ENCODE measurements at places on chromosomes 11 and 22.

GRCh38 chr11:101445761-101446160 lies 138.0 kb downstream of the TRPC6 start:
- DNase-seq, result no peak

- no peak for DNase-seq
Measured at GRCh38 chr22:40137132-40137531, 40.6 kb upstream of the TNRC6B start.

GRCh38 chr11:126355926-126356897 lies 726 bp downstream of the ST3GAL4 start:
- no peak for DNase-seq

- no peak for DNase-seq
Measured at GRCh38 chr11:126805870-126806269, 194.7 kb downstream of the KIRREL3 start.

DNA sequence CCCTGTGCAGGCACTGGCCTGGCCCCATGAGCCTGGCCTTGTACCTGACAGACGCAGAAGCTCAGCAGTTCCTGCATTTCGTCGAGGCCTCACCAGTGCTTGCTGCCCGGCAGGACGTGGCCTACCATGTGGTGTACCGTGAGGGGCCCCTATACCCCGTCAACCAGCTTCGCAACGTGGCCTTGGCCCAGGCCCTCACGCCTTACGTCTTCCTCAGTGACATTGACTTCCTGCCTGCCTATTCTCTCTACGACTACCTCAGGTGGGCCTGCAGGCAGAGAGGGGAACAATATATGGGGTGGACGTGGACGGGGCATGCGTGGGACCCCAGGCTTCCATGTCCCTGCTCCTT lies 4.9 kb downstream of the LARGE2 start:
- DNase-seq, result no peak

- DNase-seq, result peak; percentile 66
Measured at GRCh38 chr11:66568124-66568916, at the start of gene CTSF. TSS of gene CTSF (minus strand) at chr11:66568606. CDS start at chr11:66568486, 120 bp downstream.

DNA sequence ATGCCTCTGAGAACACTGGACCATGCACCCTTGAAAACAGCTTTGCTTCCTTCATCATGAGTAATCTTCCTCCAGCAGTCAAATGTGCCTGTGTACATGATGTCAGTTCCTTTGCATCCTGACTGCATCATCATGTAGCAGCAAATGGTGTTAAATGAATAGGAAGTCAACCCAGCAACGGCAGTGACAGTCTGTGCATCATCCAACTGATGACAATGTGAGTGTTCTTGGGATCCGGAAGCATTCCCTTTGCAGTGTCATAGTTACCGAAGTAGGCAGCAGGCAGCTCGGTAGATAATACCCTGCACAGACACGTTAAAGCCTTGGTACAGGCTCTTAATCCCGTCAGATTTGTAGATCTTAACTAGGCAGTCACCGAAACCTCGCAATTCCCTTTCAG lies 2.5 kb downstream of the WBP2NL start:
- no peak for DNase-seq

DNA sequence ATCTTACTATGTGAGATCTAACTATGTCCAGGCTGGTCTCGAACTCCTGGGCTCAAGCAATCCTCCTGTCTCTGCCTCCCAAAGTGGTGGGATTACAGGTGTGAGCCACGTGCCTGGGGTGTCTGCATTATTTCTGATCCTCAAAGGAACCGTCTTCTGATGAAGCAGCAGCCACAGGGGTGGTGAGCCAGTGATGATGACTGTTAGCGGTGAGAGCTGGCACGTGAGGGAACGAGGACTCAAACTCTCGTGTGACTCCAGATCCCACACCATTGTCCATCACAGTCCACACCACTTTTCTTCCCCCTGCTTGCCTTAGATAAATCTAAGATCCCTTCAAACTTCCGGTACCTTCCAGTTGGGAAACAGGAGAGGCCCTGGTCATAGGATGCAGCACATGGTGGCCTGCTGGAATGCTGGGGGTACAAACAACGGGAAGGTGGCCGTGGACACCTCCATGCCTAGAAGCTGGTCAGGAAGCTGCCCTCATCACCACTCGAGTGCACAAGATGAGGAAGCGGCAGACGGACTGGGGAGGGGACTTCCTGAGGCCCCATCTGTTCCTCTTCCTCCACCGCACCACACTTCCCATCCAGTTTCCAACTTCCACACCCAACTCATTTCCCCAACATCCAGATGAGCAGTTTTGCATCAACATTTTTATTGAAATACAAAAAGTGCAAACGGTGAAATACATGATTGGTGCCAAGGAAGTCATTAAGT lies 23.8 kb downstream of the ARHGAP1 start:
- DNase-seq, result no peak

- no peak for DNase-seq
Measured at GRCh38 chr11:128411812-128412211, 175.5 kb downstream of the ETS1 start.

- DNase-seq, result no peak
Measured at GRCh38 chr11:1035577-1036283, 788 bp downstream of the MUC6 start.

DNA sequence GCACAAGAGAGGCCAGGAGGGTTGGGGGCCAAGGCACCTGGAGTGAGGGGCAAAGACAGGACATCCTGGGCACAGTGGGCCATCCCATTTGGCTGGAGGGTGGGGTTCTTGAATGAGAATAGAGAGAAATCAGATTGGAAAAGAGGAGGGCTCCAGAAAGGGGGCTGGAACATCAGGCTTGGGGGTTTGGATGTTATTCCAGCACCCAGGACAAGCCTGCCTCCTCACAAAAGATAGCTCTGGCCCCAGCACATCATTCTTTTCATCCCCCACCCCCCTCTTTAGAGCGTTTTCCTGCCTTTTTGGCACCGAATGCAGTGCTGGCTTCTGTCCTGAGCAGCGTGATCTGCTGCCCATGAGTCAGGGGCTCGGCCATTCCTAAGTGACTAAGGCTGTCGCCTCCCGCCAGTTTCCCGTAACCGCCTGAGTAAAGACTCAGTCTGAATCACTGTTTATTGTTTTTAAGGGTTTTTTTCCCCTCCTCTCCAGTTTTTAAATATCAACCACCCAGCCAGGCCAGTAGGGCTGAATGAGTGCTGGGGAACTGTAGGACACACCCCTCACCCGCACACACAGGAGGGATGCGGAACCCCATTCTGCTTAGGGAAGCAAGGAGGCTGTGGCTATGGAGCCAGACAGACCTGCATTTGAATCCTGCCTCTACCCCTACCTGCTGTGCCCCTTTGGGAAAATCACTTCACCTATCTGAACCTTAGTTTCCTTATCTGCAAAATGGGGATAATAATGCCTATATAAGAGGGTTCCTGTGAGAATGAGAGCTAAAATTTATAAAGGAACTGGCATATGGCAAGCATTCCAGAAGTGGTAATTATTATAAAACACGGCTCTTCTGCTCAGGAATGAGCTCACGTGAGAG lies 32.4 kb upstream of the NAV2 start:
- DNase-seq, result no peak

- no peak for DNase-seq
Measured at GRCh38 chr11:34176751-34177209, 71.4 kb downstream of the NAT10 start.

- DNase-seq, result no peak
Measured at GRCh38 chr11:92211576-92212167, 12.9 kb upstream of the FAT3 start.

DNA sequence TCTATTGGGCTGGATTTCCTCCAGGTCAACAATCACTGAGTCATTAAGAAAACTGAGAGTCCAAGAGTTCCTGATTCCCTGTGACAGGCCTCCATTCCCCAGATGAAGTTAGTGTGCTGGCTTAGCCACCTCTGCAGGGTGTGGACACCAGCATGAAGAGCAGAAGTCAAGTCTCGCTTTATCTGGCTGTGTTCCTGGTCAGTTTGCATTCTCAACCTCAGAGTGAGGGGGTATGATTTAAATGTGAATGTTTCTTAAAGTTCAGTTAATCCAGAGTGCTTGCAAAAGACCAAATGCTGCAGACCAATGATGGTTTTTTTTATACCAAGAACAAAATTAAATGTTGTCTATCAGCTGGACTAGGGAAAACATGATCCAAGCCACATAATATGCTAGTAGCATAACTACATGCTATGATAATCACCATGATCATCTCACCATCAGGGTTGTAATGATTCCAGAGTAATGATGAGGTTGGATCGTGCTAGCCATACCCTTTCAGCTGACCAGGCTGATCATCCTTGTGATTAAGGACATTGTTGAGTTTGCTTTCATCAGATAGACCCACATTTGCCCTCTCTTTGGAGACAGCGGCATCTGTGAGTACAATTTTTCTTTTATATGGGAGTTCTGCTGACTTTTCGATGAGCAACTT lies 145.8 kb upstream of the ARHGAP20 start:
- no peak for DNase-seq

GRCh38 chr11:46281371-46281831 lies 3.9 kb downstream of the CREB3L1 start:
- DNase-seq, result no peak

DNA sequence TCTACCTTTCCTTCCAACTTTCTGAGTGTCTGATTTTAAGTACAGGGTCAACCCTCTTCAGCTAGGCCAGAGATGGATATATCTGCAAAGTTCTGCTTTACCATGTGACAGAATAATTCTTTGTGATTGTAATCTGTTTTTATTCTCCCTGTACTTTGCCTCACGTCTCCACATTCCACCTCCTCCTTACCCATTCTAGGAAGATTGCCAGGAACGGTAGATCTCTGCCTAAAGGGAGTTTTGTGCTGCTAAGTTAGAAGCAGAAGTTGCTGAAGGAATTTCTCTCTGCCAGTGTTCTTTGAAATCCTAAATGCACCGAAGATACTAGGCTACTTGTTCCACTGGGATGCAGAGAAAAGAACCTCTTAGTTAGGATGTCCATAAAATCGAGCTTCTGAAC lies 20.7 kb upstream of the FAM181B start:
- no peak for DNase-seq

- DNase-seq, result no peak
Measured at GRCh38 chr11:24384240-24384639, 112.6 kb upstream of the LUZP2 start.

DNA sequence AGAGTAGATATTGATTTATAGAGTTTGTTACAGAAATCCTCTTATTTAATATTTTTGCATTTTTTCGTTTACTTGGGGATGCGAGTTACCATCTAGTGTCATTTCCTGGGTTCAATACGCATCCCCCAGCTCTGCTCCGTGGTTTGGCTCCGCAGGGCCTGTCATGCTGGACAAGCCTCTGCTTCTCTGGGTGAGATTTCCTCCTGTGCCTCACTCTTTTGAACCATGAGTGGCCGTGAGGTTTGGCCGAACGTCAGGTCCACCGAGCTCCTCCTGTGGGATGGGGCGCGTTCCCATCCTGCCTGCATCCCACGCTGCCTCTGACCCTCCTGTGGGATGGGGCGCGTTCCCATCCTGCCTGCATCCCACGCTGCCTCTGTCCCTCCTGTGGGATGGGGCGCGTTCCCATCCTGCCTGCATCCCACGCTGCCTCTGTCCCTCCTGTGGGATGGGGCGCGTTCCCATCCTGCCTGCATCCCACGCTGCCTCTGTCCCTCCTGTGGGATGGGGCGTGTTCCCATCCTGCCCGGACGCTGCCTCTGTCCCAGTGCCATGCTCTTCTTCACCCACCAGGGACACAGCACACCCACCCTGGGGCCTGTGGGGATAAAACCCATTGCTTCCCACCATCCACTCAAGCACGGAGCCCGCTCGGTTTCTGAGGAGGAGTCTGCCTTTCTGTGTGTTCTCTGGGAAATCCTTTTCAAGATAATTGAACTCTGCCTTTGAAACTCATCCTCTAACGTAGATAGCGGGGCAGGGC lies 506.8 kb downstream of the BRD1 start:
- DNase-seq, result no peak

All from activated CD4-positive, alpha-beta T cell treated with anti-CD3 and anti-CD28 coated beads, Interleukin-2, Interleukin-4, amounts not matched to agents 100 ng/mL and 50 ng/mL, durations not matched to agents 16 hours and 8 hours (primary cell).